ENCODE measurements at places on chromosomes 3 and 15.
A peak's percentile ranks its signal among the peaks of the same experiment; 100 is the strongest.

DNA sequence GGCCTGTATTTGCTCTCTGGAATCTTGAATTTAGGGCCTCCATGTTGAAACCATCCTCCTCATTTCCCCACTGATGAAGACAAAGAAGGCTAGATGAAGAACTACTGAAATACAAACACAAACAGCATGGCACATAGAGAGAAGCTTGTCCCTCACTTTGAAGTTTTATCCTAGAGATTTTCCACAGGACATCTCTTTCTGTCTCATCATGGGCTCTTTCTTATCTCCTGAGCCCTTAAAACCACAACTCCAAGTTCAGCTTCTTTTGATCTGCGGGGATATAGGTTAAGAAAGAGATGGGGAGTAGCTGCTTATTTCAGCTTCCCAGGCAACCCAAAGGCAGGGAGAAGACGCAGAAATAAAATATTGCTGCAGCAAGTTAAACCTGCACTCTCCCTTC is 213.1 kb upstream of the LRIG1 start:
- DNase-seq: no peak

- DNase-seq: no peak
Observed at GRCh38 chr3:2856138-2857133, 253.7 kb downstream of the IL5RA start.

DNA sequence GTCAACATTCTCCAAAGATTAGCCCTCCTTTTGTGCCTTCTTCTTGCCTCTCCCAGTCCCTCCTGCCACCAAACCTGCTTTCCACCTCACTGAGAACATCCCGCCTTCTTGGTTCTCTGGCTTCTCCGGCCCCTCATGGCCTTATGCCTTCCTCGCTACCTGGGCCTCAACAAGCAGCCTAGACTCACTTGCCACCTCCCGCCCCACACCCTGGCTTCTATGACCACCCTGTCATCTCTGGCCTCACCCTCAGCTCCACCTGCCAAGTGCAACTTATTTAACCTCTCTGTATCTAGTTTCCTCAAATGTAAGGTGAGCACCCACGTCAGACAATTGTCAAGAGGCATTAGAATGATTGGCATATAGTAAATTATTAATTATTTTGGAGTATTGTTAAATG is 68.8 kb upstream of the MEX3B start:
- no peak for DNase-seq

DNA sequence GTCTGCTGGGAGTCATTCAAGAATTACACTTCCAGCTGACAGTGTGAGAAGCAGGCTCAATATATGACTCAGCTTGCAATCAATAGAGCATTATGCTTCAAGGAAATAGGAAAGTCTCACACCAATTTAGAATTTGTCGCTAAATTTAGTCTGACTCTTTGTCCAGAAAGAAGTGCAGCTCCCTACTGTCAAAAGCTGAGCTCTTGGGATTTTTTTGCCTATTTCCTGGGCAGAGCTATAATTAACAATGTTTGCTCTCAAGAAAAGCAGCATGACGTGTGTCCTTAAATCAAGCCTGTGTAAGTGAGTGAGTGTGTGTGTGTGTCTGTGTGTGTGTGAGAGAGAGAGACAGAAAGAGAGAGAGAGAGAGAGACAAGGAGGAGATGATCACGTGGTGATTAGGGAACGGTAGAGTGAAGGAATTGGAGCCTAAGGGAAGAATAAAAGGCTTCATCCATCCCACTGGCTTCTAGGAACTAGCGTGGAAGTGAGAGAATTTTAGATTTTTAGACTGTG is 16.4 kb upstream of the SLC35G2 start:
- DNase-seq: no peak

DNA sequence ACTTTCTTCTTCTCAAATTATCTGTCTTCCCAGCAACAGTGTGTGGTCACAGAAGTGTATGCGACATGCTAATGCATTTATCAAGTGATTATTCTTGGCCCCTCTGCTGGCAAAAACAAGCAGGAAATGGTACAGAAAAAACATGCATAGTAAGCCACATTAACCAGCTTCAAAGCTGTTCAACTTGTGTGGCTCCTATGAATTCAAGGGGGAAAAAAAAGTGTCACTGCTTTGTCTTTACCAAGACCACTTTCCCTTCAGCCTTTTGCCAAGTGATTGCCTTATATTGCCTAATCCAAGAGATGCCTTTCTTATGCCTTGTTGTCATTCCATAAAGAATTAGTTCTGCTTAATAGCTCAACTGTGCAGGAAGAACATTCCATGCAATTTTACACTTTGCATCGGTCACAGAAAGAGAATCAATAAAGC is 39.1 kb downstream of the PRTG start:
- no peak for DNase-seq

DNA sequence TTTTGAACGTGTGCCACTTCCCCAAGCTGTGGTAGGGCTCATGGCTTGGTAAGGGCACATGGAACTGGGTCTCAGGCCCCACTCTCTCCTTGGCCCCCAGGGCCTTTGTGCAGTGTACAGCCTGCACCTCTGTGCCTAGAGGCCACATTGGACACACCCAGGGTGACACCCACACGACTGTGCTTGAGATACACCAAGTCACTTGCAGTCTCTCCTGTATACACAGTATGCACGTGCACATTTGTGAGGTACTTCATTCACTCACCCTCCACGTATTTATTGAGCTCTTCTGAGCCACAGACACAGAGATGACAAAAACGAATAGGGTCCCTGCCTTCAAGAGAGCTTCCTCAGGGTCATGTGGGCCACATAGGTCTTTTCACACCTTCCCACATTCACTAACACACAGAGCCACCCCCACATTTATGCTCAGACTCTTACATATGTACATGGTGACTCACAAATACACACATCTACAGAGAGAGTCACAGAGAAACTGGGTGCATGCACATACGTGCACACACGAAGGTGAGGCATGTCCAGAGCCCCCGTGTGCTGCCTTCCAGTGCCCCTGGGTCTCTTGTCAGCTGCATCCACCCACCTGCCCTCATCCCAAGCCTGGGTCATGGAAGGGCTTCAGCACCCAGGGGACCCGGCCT is 9.8 kb upstream of the TMEM115 start:
- DNase-seq: no peak

- no peak for DNase-seq
Observed at GRCh38 chr3:134074001-134074789, 44.5 kb upstream of the SLCO2A1 start.

DNA sequence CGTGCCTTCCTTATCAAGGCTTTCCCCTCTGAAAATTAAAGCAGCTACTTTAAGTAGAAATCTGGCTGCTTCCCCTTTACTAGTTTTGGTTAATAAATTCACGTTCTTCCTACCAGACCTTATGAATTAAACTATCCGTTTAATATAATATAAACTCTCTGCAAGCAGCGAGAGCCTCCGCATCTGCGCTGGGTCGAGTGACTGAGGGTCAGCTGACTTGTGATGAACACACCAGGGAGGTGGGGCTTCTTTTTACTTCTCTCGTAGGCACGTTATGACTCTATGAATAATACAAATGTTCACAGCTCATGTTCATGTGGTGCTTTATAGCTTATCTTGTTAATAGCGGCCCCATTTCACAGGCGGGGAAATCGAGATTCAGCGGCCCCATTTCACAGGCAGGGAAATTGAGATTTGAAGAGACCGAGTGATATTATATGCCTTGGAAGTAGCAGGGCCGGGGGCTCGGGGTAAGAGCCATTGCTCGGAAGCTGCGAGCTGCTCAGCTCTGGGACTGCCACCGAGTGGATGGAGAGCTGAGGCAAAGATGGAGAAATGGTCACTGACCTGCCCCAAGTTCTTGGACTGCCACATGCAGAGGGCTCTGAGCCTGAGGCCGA is 8.3 kb downstream of the MUC4 start:
- DNase-seq: no peak

GRCh38 chr3:135268941-135269532 is 474.0 kb downstream of the EPHB1 start:
- no peak for DNase-seq

GRCh38 chr3:107068980-107069379 is 308.3 kb upstream of the CCDC54 start:
- DNase-seq: peak; percentile 29

Measured in HS-27A (cell line).